ENCODE measurements at places on chromosomes 3 and 15.

DNA sequence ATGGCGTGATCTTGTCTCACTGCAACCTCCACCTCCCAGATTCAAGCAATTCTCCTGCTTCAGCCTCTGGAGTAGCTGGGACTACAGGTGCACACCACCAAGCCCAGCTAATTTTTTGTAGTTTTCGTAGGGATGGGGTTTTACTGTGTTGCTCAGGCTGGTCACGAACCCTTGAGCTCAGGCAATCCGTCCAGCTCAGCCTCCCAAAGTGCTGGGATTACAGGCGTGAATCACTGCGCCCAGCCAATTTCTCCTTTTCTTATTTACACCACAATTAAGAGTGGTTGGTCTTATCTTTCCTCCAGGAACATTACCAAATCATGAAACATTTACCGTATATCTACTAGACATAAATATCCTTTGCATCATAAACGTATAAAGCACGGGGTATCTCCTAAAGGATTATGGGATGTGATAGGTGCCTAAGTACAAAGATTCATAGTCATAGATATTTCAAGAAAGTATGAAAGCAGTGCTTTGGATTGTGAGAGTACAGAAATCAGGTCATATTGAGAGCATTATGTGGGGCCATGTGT is 194.5 kb downstream of the RBMS3 start:
- DNase-seq, result no peak

- DNase-seq, result no peak
Measured at GRCh38 chr3:188256758-188257157, 102.8 kb downstream of the LPP start.

DNA sequence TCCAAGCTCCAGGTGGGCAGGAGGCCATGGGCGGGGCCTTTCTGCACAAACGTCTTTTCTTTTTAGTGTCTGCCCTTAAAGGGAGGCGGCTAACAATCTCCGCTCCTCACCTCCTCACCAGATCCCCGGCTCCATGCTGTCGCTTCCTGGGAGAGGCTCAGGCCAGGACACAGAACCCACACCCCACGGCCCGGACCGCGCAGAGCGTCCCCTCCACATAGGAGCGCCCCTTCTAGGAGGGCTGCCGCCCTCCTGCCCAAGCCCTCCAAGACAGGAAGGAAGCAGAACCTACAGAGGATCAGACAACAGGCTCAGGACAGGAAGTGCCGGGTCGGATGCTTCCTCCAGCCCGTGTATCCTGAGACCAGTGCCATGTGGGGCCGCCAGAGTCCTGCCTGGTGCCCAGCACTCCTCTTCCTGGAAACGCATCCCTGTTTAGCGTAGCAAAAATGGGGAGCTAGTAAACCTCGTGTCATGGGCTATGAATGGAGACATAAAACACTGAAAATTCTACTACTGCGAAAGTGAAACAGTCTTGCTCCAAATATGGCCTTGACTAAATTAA is 83.2 kb upstream of the ATP10A start:
- no peak for DNase-seq

DNA sequence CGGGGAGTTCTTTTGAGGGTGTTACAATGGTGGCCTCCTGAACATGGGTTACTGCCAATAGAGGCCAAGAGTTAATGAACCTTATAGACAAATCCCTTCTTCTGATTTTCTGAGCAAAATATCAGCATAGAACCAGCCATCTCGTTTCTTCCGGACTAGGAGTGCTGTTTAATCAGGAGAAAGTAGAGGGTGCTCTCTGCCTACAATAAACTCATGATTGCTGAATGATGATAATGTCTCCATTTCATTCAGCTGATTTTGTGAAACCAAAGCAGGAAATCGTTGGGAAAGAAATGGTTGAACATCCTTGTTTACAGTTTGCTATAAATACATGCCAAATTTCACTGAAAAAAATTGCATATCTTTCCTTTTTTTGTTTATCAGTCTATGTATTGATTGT is 142.8 kb upstream of the PLSCR5 start:
- DNase-seq, result no peak

DNA sequence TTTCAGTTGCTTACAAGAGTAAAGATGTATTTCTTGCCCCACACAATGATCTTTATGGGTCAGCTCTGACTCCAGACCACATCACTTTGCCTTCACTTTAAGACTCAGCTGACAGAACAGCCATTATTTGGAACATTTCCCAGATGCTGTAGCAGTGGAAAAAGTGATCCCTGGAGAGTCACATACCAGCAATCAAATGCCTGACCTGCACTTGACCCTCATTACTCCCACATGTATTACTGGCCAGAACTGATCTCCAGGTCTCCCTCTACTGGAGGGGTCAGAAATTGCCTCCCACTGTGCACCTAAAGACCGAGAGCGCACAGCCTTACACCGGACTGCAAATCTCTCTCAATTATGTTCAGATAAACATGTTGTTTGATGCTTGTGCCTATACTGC is 88.6 kb upstream of the ZNF385D start:
- no peak for DNase-seq

All from hematopoietic multipotent progenitor cell (in vitro differentiated cells).